A549 (cell line): ENCODE measurements at places on chromosomes 11 and 22.
A peak's percentile ranks its signal among the peaks of the same experiment; 100 is the strongest.

GRCh38 chr11:65503949-65504673 lies 5.3 kb downstream of the MALAT1 start:
- peak; percentile 70 for DNase-seq

GRCh38 chr11:65613091-65613928 lies 711 bp downstream of the MAP3K11 start:
- peak; percentile 52 for DNase-seq

DNA sequence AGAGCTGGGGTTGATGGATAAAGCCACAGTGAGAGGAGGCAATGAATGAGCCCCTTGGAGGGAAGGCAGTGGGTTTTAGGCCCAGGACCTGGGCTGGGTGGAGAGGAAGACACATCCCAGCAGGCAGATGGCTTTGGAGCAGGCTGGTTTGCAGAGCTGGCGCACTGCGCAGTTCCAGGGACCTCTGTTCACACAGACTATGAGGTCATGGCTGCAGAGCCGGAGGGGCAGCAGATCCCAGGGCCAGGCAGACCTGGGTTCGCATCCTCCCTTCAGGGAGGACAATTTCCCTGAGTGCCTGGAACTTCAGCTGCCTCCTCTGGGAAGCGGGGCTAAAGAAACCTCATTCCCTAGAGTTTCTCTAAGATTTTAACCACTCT lies 28.2 kb upstream of the DGKZ start:
- no peak for DNase-seq

GRCh38 chr11:118016104-118016503 lies 29.9 kb downstream of the IL10RA start:
- no peak for DNase-seq

DNA sequence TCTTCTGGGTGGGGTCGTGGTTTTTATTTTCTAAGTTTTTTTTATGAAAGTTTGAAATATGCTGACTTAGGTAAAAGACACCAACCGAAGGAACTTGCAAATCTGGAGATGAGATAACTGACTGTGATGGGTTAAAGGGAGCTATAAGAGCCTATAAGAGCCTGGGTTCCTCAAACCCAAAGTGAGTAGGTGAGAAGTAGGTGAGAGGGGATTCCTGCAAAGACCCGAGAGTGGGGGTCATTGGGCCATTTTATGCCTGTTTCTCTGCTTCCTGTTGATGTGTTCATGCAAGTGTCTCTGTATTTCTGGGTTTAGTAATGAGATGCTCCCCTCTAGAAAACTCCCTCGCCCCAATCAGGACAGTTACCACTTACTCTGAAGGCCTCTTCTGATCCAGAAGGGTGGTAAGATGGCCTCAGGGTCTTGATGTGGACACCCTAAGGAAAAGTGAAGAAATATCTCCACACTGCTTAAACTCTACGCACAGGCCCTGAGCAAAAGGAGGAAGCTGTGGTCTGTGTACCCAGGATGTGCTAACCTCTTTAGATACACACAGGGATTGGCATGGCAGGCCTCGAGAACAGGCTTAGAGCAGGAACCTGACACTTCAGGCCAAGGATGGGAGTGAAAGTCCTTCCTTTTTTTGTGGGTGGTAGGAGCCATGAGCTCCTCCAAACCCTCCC lies 1.8 kb downstream of the FLI1 start:
- no peak for DNase-seq

DNA sequence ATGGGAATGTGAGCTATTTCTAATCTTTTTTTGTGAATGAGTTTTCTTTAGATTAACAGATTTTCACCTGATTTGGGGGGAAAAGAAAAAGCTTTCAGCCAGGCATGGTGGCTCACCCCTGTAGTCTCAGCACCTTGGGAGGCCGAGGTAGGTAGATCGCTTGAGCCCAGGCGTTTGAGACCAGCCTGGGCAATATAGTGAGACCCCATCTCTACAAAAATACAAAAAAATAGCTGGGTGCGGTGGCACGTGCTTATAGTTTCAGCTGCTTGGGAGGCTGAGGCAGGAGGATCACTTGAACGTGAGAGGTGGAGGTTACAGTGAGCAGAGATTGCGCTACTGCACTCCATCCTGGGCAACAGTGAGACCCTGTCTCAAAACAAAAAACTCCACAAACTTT lies 92.2 kb downstream of the HSD17B12 start:
- DNase-seq, result no peak
